Thyroid gland (tissue), 4 donors: ENCODE measurements at places on chromosomes 3 and 15. TPM values are rescaled to one million over a fixed set of nuclear protein-coding genes. Genes with fewer than 3 reads are reported as not detected.

The TUSC7 gene
- total RNA-seq = not detected

DNA sequence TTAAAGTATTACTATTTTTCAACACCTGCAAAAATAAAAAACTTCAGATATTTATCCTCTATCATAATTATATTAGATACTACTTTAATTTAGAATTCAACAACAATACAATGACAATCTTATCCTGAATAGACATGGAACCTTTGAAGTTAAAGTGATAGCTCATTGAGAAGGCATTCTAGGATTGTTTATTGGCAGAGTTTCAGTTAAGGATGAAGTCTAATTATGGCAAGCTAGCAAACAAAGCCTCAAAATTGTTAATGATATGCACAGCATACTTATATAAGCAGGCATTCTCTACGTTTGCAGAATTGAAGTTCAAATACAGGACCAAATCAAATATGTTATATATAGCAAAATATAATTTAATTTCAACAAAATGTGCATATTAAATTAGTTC, 91.2 kb upstream of the ABI3BP start:
- H3K4me3 ChIP-seq = no peak overlapping the region
- H3K27ac ChIP-seq = no peak overlapping the region
- no peaks in the 10 kb centered on the region for H3K36me3 ChIP-seq
- no peak for DNase-seq
- H3K27me3 ChIP-seq = no peaks in the 10 kb centered on the region

GRCh38 chr15:57082054-57082728, 163.7 kb downstream of the TCF12 start:
- no peaks in the 10 kb centered on the region for H3K36me3 ChIP-seq
- H3K4me3 ChIP-seq = no peak overlapping the region
- H3K27me3 ChIP-seq = no peaks in the 10 kb centered on the region
- peaks cover 4% of the 10 kb centered on the region for H3K4me1 ChIP-seq

The MAP6D1 gene
- total RNA-seq = 3.0 TPM

- no peaks in the 10 kb centered on the region for H3K4me1 ChIP-seq
- no peak for DNase-seq
- no peak overlapping the region for H3K27ac ChIP-seq
- H3K27me3 ChIP-seq = no peaks in the 10 kb centered on the region
- H3K36me3 ChIP-seq = no peaks in the 10 kb centered on the region
- no peak overlapping the region for H3K4me3 ChIP-seq
Observed at GRCh38 chr3:73637042-73637441, 12.3 kb upstream of the PDZRN3 start.
